IPS DF 6.9 (cell line): ENCODE measurements at places on chromosomes 7 and 10.

- DNase-seq = no peak
These were observed 131.5 kb downstream of the CCDC7 start for GRCh38 chr10:32577448-32577847.

- no peak for DNase-seq
These were observed 142.0 kb upstream of the MALRD1 start for GRCh38 chr10:18906636-18907035.

DNA sequence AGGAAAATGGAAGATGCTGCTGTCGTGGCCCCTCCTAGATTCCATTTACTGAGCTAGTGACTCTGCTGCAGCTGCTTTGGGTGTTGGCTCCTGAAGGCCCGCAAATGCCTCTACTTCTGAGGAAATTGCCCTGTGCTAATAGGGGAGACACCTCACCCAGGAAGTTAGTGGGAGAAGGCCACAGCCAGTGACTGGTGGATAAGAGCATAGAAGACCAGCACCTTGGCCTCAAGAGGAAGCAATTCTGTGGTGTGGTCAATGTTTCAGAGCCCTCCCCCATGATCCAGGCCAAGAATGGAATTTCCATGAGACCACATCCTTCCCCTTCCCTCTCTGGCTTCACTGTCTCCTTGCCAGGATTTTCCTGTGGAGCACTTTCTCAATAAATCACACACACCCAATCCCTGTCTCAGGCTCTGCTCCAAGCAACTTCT lies 25.0 kb upstream of the FZD1 start:
- DNase-seq = no peak

- no peak for DNase-seq
These were observed 111.2 kb downstream of the GRK5 start for GRCh38 chr10:119318411-119319160.

GRCh38 chr7:41425926-41426325 lies 277.0 kb downstream of the INHBA start:
- no peak for DNase-seq

GRCh38 chr10:15237351-15237750 lies 68.9 kb upstream of the NMT2 start:
- no peak for DNase-seq

GRCh38 chr10:129694691-129695243 lies 227.7 kb downstream of the MGMT start:
- DNase-seq = no peak

- DNase-seq = no peak
These were observed 204.5 kb upstream of the CDCA7L start for GRCh38 chr7:22150221-22150620.
